SK-N-SH (cell line): ENCODE measurements at places on chromosomes 6 and 20.

DNA sequence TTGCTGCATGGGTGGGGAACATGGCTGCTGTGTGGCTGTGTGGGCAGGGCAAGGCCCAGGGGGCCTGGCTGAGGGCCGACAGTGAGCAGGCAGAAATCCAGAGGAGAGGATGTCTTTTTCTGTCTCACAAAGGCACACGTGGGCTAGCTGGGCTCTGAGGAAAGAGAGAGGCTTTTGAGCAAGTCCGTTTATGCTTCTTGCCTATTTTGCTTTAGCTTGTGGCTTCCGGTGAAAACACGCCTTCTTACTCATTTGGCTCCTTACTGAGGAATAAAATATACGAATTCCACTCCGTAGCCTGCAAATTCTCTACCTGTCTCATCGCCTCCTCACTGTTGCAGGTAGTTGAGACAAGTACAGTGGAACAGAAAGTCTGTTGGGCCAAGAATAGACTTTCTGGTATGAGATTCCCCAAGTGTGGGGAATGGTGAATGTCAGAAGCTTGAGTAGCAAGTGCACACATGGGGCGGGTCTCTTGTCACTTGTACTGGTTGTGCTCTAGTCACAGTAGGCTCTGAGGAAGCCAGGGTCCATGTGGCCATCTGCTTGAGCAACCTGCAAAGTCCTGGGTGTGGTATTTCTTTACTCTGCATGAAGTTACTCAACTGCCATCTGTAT, 28.4 kb downstream of the WRNIP1 start:
- no peak for DNase-seq

DNA sequence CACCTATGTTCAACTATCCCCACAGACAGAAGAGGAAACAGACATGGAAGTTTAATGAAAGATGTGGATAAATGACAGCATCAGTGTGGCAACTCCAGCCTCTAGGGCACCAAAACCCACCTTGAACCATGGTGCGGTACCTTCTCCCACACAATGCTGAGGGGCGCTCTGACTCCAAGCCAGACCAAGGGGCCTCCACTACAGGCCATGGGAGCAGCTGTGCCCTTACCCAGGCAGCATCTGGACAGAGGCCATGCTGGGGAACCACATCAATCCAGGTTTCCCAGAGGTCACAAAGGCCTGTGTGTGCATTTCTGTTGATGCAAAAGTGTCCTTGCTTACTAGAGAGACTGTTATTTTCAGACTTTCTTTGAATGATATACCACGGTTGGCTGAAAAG, 4.1 kb downstream of the PRR18 start:
- DNase-seq = no peak

DNA sequence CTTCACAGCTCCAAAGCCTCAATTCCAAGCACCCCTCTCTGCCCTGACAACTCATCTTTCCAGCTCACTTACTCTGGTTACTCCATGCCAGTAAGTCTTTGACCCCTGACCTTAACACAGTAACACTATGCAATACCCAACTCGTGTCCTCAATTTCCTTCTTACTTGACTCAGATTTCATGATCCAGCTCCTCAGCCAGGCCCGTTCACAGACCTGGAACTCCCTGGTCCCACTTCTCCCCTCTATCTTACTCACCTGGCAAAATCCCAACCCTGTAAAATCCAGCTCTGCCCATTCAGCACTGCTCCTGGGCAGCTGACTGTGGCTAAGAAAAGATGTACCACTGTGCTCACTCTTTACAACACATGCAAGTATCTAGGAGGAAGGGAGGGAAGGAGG, 7.9 kb downstream of the GNL1 start:
- DNase-seq = no peak

GRCh38 chr6:52176550-52176949, 9.6 kb upstream of the IL17A start:
- no peak for DNase-seq

DNA sequence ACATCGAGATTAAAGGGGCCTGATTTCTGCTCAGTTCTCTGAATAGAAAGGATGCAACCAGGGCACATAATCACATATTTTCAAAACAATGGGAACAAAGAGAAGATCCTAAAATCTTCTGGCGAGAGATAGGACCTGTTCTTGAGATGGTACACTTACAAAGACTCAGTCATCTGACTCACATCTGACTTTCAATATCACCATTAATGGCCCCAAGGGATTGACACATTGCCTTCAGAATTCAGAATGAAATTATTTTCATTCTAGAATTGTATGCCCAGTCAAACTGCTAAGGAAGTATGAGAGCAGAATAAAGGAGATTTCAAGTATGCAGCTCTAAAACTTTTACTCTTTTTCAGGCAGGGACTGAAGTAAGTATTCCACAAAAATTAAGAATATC, 240.7 kb upstream of the POU3F2 start:
- no peak for DNase-seq

- DNase-seq = no peak
Measured at GRCh38 chr20:12391099-12391498, 473.4 kb downstream of the BTBD3 start.

DNA sequence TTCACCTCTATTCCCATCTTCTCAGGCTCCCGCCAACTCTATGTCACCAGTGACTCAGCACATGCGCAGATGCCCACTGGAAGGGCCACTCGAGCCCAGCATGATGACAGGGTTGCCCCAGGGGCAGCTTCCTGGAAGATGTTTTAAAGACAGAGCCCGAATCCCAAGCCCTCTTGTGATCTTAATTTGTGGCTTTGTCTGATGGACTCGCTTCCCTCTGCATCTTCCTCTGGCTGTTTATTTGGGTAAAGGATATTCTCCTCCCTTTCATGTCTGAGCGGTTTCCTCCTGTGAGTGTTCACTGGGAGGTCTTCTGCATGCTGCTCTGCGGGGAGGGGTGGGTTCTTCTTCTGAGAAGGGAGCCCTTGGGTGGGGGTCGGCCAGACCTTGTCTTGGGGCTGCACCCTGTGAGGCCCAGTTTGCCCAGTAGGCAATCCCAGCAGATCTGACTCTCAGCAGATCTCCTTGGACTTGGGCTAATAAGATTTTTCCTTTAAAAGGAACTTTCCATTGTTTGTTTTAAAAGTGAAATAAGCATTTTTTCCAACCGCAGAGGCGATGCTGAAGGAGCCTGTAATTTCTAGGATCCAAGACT, 401.0 kb downstream of the CDC5L start:
- no peak for DNase-seq

DNA sequence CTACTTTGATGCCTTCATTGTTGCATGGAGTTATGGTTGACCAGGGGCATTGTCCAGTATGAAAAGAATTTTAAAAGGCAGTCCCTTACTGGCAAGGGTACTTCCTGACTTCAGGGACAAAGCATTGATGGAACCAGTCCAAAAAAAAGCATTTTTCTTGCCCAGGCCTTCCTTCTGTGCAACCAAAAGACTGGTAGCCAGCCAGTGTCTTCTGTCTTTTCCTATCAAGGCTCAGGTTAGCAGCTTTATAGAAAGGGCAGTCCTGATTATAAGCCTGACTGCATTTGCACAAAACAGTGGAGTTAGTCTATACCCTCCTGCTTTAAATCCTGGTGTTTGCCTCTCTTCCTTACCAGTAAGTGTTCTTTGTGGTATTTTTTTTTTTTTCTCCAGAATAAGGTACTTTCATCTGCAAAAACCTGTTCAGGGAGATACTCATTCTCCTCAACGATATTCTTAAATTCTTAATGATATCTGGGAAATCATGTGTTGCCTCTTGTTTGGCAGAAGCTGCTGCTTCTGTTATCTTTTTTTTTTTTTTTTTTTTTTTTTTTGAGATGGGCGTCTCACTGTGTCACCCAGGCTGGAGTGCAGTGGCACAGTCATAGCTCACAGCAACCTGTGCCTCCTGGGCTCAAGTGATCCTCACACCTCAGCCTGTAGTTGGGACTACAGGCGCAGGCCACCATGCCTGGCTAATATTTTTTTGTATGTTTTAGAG, 33.9 kb downstream of the SCAF8 start:
- no peak for DNase-seq

DNA sequence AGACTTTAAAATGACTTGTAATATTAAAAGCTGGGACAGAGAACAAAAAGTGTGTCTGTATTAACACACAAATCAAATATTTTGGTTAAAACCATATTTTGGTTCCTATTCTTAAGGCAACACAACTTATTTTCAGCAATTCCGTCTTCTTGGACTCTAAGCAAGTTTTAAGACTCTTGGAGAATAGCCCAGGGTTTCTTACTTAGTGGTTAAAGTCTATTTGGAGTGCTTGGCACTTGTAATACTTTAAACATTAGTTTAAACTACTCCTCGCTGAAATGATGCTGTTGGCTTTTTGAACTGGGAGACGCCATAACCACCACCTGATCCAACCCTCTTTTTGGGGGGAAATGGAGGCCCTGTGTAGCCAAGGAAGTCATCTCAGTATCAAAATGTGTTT, 109.7 kb upstream of the GMDS start:
- no peak for DNase-seq

DNA sequence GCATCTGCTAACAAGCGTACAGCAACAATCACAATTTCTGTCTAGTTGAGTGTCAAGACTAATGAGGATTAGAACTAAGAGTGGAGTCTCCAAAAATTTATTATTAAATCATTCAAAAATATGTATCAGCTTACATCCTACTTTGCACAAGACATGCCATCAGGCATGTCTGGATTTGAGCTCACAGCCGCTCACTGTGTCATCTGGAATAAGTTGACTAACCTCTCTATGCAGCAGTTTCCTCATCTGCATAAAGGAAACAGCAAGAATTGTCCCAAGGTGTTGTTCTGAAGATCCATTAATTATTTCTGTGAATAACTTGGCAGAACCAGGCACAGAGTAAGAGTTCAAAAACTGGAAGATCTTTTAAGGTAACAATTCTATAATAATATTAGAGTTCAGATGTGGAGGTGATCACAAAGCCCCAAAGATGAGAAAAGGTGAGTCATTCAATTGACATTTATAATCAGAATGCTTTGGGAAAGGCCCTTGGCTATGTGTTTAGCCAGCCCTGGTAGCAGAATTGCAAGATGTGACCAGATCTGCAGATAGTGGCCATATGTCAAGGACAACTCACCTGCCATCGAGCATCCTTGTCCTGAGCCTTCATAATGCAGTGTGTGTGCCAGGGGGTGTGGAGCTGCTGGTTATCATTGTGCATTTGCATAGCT, 264.0 kb downstream of the FOXA2 start:
- no peak for DNase-seq
